Skeletal muscle tissue (tissue), 5 donors: ENCODE measurements at places on chromosomes 7 and 10. TPM values are rescaled to one million over a fixed set of nuclear protein-coding genes. Genes with fewer than 3 reads are reported as not detected.

The PRPS1L1 gene
- not detected for total RNA-seq

The GCC1 gene
- 14.6 TPM for total RNA-seq

The TRIM50 gene
- 0.52 TPM for total RNA-seq

The NPY4R2 gene
- total RNA-seq, result 0.52 TPM

The ACHE gene
- total RNA-seq, result 36.0 TPM
